Vagina (tissue), 2 donors: ENCODE measurements at places on chromosomes 5 and 9. TPM values are rescaled to one million over a fixed set of nuclear protein-coding genes. Genes with fewer than 3 reads are reported as not detected.

DNA sequence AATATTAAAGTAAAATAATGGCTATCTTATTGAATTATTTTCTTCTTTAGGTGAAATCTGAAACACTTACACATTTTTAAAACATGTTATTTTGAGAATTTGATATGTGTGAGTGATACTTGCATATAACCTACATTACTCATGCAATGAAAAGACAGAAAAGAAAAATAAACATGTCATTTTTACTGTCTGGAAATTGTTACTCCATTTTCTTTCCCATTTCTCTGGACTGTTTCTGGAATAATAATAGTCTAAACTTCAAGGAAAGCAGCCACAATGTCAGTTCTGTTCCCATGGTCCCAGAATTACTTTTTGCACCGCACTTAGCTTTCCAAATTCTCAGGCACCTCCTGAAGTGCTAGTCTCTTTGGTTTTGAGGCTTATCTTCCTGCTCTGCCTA is 145.5 kb downstream of the PRR16 start:
- DNase-seq, result no peak

GRCh38 chr9:35226651-35227050 is 64.8 kb downstream of the UNC13B start:
- DNase-seq, result no peak

- DNase-seq, result no peak
These were observed 59.9 kb downstream of the VAV2 start for GRCh38 chr9:133932181-133932580.

Gene ESM1
- not detected for total RNA-seq

GRCh38 chr5:124059200-124059599 is 547.2 kb downstream of the CSNK1G3 start:
- no peak for DNase-seq

- no peak for DNase-seq
These were observed 367.1 kb downstream of the CSNK1G3 start for GRCh38 chr5:123879071-123879470.

- no peak for DNase-seq
These were observed 473.2 kb downstream of the ENC1 start for GRCh38 chr5:74167206-74167929.

DNA sequence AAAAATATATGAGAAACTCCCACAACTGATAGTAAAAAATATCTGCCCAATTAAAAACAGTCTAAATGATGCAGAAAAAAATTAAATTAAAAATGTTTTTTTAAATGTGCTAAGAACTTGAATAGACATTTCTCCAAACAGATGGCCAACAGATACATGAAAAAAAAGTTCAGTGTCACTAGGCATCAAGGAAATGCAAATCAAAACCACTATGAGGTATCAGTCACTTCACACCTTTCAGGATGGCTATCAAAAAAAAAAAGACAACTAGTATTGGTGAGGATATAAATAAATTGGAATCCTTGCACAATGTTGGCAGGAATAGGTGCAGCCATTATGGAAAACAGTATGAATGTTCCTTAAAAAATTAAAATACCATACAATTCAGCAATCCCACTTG is 16.6 kb downstream of the ZNF131 start:
- no peak for DNase-seq
